Right kidney (tissue), 9 donors: ENCODE measurements at places on chromosomes 7 and 10.

DNA sequence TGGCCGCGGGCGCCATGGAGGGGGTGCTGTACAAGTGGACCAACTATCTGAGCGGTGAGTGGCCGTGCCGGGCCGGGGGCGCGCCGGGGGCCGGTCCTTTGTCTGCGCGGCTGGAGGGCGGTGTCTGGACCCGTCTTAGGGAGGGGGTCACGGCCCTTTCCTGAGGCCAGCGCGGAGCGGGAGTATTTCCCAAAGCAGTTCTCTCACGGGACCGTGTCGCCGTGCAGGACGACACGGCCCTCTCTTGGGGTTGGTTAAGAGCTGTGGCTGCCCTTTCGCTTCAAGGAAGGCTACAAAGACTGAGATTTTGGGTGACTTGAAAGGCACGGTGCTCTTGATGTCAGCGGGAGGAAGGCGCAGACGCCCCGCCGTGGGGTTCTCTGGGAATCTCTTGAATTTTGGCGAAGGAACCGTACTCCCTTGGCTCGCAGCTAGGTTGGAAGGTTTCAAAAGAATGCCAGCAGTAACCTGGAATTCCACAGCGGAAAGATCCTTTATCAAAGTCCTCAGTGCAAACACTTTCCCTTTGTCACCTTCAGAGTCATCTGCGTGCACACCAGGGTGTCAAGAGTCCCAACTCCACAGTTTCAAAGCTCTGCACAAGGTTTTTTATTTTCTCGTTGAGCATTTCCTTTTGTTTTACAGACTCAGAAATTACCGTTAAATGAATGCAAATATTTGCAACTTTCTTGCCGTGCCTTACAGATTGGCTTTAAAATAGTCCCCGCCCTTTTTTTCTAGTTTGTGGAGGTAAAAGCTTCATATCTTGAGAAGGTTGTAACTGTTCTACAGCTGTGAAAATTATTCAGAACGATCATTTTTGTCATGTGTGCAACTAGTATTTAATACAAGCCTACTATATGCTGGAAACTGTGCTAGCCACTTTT lies 780 bp downstream of the PLEKHA8 start:
- peak; percentile 85 for DNase-seq

- no peak for DNase-seq
These were observed 34.7 kb upstream of the GJD4 start for GRCh38 chr10:35570397-35570796.

DNA sequence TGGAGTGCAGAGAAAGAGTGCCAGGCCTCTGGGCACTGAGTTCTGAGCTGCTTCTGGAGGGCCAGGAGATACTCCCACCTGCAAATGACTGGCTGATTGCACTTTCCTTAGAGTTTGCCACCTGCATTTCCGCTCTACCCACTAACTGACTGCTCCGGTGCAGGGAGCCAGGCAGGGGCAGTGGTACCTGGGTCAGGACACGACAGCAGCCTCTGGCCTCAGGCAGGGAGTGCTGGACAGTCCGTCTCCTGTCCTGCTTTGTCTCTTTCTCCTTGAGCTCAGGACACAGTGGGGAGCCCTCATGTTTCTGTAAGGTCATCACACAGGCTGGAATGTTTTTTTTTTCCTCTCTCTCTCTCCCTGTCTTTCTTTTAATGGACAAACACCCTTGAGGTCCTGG lies 252.0 kb downstream of the DPP6 start:
- DNase-seq = no peak

DNA sequence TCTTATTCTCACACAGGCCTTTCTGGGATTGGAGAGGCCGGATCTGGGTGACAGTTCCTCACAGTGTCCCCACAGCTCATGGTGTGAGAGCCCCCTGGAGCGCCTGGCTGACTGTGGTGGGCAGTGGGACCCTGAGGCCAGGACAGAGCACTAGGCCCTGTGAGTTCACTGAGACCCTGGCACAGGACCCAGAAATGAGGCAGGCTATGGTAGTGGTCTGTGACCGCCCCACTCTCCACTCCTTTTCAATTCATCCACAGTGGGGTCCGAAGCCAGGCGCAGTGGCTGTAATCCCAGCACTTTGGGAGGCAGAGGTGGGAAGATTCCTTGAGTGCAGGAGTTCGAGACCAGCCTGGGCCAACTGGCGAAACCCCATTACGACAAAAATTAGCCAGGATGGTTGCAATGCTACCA lies 95.9 kb upstream of the TNRC18 start:
- DNase-seq = no peak

DNA sequence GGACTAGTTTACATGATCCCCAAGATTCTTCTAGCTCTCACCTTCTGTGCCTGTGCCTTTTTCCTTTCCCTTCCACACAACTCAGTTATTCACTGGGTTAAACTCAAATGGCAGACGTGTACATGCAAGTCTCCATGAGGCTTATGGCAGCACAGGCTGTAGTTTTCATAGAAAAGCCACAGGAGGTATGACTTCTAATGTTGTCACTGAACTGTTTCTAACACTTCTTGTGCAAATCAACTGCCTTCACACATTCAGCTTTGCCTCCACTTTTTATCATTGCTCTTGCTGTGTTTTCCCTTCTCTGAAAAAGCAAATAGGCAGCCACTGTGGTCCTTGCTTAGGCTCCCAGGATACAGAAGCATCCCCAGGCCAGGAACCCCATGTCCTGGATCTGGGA lies 5.3 kb upstream of the GIMAP5 start:
- DNase-seq = no peak

GRCh38 chr10:114538181-114538906 lies 119.7 kb downstream of the ABLIM1 start:
- DNase-seq = no peak

DNA sequence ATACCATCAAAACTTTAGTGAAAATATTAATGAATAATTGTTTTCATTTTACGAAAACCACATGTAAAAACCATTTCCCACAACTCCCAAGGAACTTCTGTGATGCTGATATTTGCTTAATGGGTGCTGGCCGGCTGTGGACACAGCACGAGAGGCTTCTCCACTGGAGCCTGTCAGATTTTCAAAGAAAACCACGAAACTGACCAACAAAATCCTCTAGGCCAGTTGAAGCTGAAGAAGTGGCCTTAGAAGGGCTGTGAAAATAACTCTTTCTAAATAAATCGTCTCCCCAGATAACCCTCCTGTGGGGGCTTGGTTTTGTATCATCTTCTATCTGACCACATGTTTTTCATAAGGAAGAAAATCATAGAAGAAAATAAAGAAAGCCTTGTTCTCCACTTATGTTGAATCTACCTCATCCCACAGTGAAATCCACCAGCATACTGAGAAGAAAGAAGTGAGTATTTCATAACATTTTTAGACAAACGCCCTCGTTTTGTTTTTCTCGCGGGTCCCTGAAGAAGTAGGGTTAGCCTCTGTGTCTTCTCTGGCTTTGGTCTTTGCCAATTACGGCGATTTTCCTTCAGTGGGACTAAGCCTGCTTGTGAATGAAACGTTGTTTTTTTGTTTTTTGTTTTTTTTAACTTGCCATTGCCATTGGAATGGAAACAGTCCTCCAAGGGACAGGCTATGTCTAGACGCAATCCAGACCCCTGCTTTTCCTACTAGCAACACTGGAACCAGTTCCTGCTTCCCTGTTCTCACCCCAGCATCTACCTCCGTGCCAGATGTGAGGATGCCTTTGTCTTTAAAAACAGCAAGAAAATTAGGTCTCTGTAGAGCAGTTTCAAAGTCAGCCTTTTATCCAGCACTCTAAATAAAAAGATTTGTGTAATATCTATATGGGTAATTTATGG lies 123.9 kb downstream of the ADAM12 start:
- no peak for DNase-seq

DNA sequence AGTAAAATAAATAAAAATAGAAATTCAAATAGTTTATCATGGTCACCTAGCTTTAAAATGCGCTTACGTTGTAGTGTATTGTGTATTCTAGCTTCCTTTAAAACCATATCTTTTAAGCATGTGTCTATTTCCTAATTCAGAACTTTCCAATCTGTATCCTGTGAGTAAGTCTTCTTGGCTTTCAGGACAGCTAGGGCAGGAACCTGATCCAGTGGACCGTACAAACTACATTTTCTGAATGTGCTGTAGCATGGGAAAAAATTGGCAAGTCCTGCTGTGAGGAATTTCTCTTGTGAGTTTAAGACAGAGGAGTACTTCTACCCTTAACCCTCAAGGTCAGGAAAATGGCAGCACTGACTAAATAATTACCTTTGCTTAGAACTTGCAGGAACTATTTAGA lies 12.1 kb downstream of the OPN1SW start:
- DNase-seq = no peak
